Right ventricle myocardium inferior (tissue), 1 donor: ENCODE measurements at places on chromosomes 1 and 21. TPM values are rescaled to one million over a fixed set of nuclear protein-coding genes. Genes with fewer than 3 reads are reported as not detected.

GJA9 gene
- total RNA-seq, result not detected

DNA sequence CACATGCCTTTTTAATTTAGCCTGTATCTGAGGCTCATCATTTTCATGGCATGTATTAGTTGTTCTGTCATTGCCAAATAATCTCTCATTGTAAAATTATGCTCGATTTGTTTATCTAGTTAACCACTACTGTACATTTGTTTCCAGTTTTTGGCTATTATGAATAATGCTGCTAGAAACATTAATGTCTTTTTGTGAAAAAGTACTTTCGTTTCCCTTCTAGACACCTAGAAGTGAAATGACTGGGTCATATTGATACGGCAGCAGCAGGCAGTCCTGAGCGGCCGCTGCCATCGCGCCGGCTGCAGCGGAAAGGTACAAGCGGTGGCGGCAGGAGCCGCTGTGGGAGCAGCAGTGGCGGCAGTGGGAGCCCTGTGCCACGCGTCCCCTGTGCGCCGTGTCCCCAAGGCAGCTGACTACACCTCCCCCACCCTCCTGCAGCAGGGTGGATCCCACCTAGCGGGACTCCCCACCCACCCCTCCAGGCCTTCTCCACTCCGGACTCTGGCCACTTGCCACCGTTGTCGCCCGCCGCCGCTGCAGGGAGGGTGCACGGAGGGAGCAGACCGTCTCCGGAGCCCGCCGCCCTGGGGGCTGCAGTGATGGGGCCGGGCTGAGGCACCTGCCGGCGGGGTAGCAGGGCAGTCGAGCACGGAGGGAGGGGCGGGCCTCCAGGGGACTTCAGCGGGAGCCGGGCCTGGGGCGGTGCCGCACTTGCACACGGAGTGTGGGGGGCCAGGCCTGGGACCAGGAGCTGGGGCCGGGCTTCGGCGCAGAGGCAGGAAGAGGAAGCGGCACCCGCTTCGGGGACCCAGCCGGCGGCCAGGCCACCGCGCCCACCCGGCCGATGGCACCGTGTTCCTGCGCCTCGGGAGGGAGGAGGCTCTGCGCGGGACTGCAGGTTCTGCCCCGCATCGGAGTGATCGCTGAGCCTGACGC is 66.8 kb upstream of the RGS7 start:
- DNase-seq, result peak; percentile 54

DNA sequence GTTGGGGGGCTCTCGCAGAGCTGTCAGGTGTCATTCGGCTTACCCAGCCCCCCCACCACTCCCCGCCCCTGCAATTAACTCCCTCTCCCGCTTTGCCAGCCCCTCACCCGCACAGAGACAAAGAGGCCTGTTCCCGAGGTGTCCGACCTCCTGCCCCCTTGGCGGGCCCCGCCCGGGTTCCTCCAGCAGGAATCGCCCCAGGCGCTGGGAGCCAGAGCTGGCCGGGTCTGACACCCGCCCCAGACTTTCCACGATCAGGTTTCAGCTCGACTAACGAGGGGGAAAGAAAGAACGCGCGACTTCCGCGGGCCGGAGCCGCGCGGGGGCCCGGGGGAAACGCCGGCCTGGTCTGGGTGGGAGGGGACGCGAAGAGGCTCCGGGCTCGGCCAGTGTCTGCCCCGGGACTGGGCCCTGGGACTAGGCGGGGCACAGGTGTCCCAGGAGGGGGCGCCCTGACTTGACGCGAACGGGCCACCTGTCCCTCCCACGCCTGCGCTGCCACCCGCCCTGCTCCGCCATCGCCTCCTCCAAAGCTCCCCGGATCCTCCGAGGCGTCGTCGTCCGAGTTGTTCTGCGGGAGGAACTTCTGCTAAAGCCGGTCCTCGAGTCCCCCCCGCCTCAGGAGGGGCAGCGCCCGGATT is 36.4 kb upstream of the HHAT start:
- peak; percentile 66 for DNase-seq

DNA sequence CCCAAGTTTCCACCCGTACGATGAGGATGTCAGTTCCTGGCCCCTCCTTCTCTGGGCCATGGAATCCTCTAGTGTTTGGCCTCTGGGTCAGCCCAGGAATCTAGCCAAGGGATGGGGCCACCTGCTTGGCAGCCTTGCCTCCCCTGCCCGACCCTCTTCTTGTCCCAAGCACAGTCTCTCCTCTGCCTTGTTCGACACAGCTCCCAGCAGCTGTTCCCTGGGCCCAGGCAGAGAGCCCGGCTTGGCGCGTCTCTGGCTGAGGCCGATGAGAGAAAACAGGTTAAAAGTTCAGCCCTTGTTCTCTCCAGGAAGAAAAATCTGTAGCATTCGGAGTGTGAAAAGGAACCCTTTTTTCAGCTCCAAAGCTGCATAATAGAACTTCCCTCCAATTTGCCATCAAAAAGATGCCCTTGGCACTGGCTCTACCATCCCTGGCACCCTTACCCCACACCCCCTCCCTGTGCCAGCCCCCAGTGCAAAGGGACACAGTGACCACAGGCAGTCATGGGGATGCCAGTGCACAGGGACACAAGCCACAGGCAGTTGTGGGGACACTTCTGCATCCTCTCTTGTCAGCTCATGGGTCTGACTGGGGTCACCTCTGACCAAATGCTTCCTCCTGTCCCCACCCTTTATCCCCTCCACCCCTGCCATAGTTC is 68.4 kb downstream of the EPHB2 start:
- DNase-seq, result peak; percentile 77

DNA sequence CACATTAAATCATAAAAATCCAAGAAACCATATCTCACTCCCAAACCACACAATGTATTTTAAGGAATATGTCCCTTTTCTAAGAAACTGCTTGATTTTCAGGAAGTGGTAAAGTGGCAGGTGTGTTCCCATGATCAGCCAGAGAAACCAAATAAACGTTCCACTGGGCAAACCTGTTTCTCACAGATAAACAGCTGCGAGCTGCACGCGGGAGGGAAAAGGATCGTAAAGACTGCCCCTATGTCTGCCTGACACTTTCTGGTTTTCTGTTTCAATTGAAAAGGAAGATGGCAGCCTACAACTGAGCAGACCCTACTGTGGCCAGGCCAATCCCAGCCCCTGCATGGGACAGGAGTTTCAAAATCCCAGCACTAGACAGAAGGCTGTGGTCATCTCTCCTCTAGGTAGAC is 36.6 kb downstream of the HIVEP3 start:
- no peak for DNase-seq

EIF4G3 gene
- total RNA-seq, result 25.6 TPM

GRCh38 chr1:107633596-107633995 is 331.4 kb downstream of the VAV3 start:
- no peak for DNase-seq

DNA sequence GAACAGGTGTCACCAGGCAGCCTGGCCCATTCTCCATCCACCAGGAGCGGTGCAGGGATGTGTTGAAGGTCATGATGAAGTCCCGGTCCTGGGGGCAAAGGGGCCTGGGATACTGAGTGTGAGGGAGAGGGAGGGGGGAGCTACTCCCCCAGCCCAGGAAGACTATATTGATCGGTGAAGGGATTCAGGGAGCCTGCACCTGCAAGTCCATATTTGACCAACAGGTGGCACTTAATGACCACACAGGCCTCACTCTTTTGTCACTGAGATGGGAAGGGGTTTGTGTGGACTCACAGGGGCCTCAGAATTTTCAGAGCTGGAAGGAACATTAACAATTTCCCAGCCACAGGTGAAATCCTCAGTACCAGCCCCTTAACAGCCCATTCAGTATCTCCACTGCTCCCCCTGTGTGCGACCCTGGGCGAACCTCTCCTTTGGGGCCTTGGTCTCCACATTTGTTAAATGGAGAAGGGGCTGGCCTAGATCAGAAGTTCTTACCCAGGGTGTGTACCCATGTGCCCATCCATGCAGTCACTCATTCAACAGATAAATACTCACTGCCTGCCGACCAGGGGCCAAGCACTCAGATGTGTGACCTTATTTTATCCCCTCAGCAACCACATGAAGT is 55.6 kb downstream of the NKAIN1 start:
- DNase-seq, result no peak
